ENCODE measurements at places on chromosomes 11 and 22.

DNA sequence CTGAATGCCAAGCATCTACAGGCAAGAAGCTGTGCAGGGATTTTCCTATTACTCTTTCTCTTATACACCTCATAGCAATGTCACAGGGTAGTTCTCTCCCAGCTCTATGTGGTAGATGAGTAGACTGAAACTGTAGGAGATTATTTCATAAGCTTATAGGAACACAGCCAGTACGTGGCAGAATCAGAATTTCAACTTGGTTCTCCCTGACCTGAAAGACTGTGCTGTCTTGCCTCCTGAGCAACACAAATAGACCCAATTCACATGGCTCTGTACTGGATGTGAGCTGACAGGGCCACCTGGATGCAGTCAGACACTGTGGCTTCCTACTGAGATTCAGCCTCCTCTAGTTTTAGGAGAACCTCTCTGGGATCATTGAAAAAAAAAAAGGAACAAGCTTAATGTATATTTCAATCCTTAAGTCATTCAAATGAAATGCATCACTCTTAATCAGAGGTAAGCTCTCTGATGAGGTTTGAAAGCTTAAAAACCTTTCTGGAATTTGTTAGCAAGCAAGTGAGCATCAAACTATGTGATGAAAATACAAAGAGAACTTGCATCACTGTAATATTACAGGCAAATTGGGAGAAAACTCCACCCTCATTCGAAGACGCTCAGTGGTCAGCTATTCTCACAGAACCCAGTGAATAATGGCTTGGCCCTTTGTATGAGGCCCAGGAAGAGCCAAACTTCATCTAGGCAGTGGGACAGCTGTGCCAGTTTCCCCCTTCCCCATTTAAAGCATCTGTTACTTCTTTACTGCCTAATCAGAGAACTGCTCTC lies 1039.3 kb downstream of the NTM start:
- DNase-seq: no peak

- DNase-seq: peak; percentile 87
Observed at GRCh38 chr11:122981388-122982264, at the start of gene BSX. Gene BSX (minus strand): TSS chr11:122981834. CDS start chr11:122981671, 163 bp downstream.

DNA sequence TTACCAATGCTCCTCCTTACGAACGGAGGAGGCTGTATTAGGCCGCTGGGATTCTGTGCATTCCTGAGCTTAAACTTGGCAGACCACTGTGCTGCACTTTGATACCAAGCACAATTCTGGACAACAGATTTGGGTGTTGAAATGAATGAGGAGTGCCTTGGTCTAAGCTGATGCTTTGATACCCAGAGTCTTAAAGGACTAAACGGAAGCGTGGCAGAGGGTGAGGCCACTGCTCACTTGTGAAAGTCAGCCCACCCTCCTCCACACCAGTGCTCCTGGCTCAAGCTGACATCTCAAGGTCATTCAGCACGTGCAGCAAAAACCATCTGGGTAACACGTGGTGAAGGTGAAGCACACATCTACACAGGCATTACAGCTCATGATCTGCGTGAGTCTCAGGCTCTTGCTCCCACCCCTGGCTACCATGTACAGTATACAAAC lies 85.9 kb downstream of the MICAL3 start:
- DNase-seq: no peak

- DNase-seq: no peak
Observed at GRCh38 chr11:8361206-8361605, 97.5 kb upstream of the LMO1 start.

DNA sequence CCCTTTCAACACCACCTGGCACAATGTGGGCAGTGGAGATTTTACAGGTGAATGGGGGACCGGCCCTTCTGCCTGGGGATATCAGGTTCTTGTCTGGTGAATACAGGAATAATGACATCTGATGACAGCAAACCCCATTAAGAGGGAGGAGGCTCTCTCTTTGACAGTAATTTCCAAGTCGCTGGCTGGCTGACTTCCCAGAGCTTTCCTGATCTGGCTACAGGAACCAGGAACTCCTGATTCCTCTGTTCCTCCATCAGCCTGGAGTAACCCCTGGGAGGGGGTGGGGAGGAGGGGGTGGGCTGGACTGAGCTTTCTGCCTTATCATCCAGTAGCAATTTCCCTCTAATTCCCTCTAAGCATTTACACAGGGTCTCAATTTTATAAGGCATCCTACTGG lies 3.7 kb upstream of the MIEF1 start:
- no peak for DNase-seq

- DNase-seq: peak; percentile 53
Observed at GRCh38 chr22:47333625-47334024, 571.2 kb downstream of the TBC1D22A start.

GRCh38 chr11:74015919-74016684 lies 7.2 kb upstream of the UCP3 start:
- no peak for DNase-seq

DNA sequence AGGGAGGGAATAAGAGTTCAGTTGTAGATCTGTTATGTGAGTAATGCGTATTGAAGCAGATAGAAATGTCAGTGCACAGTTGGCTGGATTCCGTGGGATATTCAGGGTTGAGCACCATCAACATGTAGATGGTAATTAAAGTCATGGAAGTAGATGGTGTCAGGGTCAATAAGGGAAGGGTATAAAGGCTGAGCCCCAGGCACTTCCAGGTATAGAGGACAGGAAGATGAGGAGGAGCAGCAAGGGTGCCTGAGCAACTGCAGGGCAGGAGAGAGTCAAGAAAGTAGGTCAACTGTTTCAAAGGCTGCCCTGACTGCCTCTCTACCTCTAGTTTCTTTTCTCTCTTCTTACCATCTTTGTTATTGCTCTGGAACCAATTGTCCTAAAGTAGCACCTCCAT lies 85.9 kb downstream of the MICAL2 start:
- no peak for DNase-seq

- no peak for DNase-seq
Observed at GRCh38 chr11:106733635-106734034, 284.6 kb downstream of the GUCY1A2 start.

- DNase-seq: no peak
Observed at GRCh38 chr11:73493956-73494598, 103.8 kb downstream of the FAM168A start.

- DNase-seq: no peak
Observed at GRCh38 chr22:25364281-25364680, 144.8 kb downstream of the CRYBB2 start.

DNA sequence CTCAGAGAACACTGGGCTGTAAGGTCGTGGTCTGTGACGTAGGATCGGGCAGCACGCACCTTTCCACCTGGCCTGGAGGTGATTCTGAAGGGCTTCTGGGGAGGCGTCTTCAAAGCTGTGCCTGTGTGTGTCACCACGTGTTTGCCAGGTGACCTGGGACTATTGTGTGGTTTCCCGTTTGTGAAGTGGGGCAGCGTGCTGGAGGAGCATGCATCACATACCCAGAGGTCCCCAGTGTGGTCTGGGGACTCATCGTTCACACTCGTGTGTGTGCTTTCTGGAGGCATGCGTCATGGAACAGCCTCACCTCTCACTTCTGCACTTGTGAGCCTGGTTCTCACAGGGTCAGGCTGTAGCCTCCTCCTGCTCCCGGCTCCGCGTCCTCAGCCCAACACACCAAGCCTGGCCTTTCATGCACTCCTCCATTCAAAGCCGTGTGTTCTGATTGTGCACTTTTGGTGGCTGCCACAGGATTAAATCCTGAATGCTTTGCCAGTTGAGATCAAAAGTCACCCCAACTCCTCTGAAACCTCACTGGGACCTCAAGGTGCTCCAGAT lies 106.3 kb downstream of the KCNQ1OT1 start:
- DNase-seq: peak; percentile 83

- DNase-seq: no peak
Observed at GRCh38 chr11:29027436-29027835, 919.2 kb downstream of the METTL15 start.

- no peak for DNase-seq
Observed at GRCh38 chr11:93196816-93197379, 893 bp downstream of the SLC36A4 start.

DNA sequence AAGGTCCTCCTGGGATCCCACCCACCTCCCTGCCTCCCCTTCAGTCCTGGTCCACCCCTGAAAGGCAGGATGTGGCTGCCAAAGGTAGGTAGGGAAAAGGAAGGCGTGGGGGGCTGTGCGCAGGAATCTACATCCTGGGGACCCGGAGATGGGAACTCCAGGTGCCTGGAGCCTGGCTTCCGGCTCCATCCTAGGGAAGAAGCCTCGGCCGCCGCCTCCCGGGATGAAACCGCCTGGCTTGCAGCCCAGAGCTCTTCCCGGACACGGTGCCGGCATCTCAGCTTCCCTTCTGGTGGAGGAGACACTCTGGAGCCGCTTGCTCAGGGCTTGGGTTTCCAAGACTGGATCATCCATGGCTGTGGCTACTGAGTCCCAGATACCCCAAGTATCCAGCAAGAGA lies 33.3 kb upstream of the PDGFB start:
- DNase-seq: no peak

DNA sequence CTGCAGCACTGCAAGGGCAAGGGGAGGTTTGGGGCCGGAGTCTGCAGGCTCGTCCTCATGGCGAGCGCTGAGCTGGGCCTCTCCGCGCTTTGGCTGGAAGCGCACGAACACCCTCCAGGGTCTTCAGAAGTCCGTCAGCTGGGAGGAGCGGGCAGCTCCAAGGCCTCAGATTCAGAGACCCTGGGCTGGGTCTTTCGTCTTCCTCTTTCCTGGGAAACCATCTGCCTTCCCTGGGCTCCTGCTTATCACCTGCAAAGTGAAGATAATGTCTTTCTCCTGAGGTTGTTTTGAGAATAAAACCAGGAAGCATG lies 525.6 kb downstream of the BRD1 start:
- DNase-seq: no peak

- no peak for DNase-seq
Observed at GRCh38 chr11:63866211-63866610, 27.3 kb downstream of the MARK2 start.

DNA sequence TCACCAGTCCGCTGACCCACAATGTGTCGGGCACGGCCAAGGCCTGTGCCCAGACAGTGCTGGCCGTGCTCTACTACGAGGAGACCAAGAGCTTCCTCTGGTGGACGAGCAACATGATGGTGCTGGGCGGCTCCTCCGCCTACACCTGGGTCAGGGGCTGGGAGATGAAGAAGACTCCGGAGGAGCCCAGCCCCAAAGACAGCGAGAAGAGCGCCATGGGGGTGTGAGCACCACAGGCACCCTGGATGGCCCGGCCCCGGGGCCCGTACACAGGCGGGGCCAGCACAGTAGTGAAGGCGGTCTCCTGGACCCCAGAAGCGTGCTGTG lies 6.1 kb downstream of the SLC35C1 start:
- peak; percentile 87 for DNase-seq
